ENCODE measurements at places on chromosomes 5 and 9. TPM values are rescaled to one million over a fixed set of nuclear protein-coding genes. Genes with fewer than 3 reads are reported as not detected.

The NOL6 gene
- total RNA-seq, result 69.2 TPM

DNA sequence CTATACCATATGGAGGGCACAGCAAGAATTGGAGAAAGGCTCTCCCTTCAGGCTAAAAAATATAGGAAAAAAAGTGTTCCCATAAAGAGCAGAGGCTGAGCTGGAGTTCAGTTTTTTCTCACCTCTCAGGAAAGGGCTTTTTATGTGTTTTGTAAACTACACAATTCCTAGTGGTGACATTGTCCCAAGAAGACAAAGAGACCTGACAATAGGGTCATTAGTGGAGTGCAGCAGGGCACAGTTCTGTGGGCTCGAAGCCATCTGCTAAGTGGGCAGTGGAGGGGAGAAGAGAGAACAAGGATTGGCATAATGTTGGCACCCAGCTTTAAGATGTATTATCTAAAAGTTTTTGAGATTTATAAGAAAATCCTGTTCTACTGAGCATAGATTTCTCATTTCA lies 162.5 kb downstream of the HCN1 start:
- DNase-seq, result no peak

DNA sequence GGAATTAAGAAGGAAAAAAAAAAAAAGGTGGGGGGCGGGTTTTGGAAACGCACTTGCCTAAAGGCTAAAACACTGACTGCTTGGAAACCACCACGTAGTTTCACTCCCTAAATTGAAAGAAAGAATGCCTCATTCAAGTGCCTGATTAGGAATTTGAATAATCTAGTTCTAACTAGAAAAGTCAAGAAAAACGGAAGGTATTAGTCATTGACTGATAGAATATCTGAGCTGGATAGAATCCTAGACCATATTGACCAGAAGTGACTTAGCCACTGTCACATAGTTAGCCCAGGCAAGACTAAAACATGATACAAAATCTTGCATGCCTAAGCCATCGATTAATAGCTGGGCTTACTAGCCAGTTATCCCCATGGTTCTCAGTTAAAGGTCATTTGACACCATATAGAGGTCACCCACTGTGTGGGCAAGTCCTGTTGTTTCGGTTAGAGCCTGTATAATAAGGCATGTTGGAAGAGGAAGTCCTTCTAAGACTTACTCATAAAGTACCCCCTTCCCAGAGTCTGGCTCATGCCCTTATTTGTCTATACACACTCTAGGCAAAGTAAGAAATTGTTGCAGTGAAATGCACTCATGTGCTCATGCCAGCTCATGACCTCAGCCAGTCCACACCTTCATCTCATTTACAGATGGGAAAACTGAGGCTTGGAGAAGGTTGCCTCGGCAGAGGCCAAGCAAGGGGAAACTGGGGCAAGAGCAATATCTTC lies 40.2 kb downstream of the SH3RF2 start:
- DNase-seq, result peak; percentile 30

DNA sequence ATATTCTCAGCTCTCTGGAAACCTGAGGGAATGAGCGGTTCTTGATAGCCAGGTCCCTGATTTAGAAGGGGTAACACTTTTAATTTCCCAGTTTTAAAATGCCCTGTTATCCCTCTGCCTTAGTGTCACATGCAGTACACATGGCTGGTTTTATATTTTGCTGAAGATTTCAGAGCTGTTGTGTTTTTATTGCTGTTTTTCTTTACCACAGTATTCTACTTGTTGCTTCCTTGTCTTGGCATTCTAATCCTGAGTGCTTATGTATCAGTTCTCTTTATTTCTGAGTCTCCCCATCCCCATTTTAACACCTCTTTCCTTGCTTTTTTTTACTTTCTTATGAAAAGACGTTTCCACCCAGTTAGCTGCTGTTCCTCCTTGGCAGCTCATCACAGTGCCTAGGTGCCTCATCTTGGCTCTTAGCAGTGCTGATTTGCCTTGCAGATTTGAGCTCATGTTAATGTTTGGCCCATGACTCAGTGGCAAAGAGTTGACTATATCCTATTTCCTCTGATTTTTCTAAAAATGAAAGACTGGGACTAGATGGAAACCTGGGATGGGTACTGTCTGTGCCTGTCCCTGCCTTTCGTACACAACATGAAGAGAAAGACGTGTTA lies 3.7 kb downstream of the MTRR start:
- no peak for DNase-seq

DNA sequence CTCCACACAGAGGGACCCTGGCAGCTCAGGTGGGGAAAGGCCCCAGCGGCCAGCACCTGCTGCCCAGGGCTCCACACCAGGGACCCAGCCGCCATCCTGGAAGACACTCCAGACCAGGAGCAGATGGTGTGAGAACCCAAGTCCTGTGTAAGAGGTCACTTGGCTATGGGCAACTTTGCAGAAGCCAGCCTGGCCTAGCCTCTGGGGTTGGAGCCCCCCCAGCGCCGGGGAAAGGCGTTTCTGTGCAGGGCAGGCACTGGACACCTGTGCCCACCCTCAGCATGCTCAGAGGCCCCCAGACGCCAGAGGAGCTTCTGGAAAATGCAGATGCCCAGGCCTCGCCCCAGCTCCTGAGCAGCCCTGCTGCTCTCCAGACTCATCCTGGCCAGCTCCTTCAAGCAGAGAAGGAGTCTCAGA lies 34.0 kb downstream of the RASGEF1C start:
- no peak for DNase-seq

GRCh38 chr5:76689321-76690036 lies 26.4 kb upstream of the F2R start:
- DNase-seq, result peak; percentile 94

DNA sequence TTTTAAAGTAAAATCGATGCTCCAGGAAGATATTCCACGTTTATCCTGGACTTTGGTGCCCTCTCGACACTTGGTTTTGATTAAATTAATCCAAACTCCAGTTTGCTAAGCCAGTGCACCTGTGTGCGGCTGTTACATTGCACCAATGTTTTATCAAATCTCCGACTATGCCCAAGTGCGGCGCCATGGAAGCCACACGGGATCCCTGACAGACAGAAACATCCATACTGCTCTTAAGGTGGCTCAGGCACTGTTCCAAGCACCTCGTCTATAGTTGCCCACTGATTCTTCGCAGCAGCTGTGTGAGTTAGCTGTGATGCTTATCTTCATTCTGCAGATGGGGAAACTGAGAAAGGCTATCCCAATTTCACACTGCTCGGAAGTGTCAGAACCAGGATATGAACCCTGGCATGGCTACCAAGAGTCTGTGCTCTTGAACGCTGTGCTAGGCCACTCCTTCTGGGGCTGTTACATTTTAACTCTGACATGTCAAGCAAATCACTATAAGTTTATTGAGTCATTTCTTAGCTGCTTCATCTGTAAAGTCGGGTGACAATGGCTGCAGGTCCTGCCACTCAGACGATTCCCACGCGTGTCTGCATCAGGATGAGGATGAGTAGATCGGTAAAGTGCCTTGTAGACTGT lies 113.0 kb downstream of the ADAMTS2 start:
- no peak for DNase-seq

DNA sequence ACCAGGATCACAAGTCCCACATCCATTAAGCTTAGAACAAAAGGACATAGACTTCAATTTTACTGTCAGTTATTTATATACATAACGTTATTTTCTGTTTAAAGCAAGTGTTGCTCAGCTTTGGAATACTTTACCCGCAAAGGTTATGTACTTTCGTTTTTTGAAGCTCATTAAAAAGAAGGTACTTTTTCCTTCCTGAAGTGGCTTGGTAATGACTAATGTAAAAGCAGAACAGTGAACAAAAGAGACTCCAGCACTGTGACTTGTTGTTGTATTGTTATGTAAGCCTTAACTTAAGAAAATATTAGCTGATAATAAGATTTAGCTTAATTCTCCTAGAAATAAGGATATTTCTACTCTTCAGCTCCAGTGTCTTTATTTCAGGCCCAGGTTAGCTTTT lies 97.3 kb upstream of the SLCO6A1 start:
- DNase-seq, result no peak

DNA sequence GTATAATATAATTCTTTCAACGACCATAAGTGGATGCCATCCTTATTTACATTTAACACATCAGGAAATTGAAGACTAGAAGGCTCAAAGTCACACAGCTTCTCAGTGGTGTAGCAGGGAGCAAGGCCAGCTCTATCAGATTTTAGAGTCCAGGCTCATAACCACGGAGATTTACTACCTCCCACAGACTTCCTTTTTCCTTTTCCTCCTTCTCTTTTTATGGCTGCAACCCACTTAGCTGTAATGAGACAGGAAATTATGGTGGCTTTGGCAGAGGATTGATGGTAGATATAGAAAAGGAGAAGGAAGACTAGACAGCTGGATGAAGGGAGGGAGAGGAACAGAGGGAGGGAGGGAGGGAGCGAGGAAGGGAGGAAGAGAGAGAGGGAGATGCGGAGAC lies 47.4 kb downstream of the SPEF2 start:
- DNase-seq, result no peak

DNA sequence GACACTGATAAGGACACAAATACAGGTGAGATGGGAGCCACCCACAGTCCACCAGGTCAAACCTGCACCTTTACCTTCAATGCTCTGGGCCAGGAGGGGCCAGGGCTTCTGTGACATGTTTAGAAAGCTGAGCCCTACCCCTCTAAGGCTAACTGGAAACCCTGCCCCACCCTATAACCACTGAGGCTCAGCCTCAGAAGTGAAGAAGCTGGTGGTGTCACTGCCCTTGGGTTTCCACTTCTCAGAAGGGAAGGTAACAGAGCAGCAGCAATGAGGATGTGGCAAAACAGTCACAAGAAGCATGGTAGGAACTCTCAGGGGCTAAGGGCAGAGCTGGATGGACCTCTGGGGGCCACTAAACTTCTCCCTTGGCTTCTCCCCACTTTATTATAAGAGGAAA lies 6.0 kb downstream of the PDGFRB start:
- DNase-seq, result no peak

The BTNL8 gene
- total RNA-seq, result not detected

The MARCOL gene
- total RNA-seq, result not detected

DNA sequence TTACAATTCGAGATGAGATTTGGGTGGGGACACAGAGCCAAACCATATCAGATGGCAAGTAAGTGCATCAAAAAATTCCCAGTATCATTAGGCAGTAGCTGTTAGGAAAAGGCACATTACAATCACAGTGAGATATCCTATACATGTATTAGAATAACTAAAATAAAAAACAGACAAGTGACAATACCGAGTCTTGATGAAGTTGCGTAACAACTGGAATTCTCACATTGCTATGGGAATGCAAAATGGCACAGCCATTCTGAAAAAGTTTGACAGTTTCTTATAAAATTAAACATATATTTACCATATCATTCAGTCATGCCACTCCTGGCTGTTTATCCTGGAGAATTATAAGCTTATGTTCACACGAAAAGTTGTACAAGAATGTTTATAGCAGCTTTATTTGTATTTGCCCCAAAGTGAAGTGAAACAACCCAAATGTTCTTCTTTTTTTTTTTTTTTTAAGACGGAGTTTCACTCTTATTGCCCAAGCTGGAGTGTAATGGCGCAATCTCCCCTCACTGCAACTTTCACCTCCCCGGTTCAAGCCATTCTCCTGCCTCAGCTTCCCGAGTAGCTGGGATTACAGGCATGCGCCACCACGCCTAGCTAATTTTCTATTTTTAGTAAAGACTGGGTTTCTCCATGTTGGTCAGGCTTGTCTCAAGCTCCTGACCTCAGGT lies 93.1 kb upstream of the TLE1 start:
- no peak for DNase-seq
